Stimulated activated CD8-positive, alpha-beta memory T cell treated with anti-CD3 and anti-CD28 coated beads, Interleukin-15, amount 100 ng/mL, for 1 hour (primary cell): ENCODE measurements at places on chromosomes 4 and X.

- no peak for DNase-seq
Observed at GRCh38 chr4:84145176-84145575, 353.9 kb downstream of the NKX6-1 start.

- no peak for DNase-seq
Observed at GRCh38 chrX:25083661-25084060, 67.9 kb upstream of the ARX start.

DNA sequence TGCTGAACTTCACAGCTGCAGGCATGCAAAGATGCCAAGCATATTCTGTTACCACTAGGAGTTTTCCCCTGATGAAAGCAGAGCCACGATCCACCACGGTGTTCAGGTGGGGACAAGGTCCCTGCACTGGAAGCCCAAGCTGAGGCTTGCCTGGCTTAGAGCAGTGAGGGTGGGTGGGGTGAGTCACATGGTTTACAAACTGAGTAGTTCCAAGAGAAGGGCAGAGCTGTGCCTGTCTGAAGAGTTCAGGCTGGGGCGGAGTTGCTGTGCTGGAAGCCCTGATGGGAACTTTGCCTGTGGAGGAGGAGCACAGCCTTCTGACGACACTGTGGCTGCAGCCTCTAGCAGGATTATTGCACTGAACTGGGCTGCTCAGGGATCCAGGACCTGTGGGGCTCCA lies 45.5 kb downstream of the FAM9B start:
- DNase-seq = no peak

- DNase-seq = no peak
Observed at GRCh38 chr4:38692421-38692820, 28.4 kb downstream of the KLF3 start.

GRCh38 chr4:182494103-182494502 lies 250.9 kb downstream of the TENM3 start:
- DNase-seq = no peak

- no peak for DNase-seq
Observed at GRCh38 chrX:154072192-154072591, 25.3 kb downstream of the MECP2 start.

DNA sequence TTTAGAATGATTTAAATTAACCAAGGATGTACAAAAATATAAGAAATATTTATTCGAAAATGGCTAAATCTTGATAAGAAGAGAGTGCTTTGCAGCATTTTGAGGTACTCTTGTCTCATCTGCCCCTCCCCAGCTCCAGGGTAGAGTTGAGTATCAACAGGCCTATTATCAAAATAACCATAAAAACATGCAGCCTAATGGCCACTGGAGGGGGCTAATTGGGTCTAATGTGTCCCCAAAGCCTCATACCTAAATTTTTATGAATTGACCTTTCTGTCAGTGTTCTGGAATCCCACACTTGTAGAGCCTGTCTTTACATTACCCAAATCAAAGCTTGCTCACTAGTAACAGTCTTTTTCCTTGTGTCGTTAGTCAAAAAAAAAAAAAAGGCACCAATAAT lies 544.9 kb upstream of the CPXCR1 start:
- DNase-seq = no peak

GRCh38 chr4:15805583-15806517 lies 27.7 kb downstream of the CD38 start:
- DNase-seq = peak; percentile 4

DNA sequence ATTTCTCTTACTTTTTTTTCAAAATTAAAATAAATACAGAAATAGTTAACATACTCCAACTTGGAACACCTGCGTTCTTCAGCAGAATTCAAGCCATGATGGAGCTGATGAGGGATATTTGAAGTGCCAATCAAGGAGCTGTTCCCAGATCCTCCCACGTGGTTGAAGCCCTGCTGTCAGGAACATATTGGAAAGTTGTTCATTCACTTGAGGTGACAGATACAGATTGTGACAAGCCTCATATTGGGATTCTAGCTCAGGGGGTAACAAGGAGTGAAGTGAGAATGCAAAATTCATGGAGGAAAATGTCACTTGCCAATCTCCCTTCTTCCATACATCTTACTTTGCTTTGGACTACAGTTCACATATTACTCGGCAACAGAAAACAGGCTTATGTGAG lies 2670.8 kb downstream of the PCDH7 start:
- DNase-seq = no peak

DNA sequence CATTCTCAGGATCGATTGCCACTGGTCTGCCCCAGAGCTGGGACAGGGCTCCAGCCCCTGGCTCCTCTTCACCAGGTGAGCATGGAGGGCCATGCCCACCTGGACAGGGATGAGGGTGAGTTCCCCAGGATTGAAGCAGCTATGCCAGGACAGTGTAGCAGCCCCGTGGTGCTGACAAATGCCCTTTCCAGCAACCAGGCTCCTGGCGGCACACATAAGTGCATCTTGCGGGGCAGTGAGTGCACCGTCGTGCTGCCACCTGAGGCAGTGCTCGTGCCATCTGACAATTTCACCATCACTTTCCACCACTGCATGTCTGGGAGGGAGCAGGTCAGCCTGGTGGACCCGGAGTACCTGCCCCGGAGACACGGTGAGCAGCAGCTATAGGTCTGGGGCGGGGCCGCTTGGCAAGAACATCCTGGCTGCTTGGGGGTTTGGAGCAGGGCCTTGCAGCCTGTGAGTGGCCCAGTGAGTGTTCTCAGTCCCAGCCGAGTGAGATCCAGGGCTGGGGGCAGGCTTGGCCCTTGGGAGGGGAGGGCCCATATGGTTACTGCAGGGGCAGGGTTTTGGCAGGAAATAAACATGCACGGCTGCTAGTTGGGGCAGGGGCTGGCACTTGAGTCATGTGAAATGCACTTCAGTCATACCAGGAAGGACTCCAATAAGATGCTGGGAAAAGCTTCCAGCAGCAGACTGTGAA lies 6.1 kb downstream of the IL9R start:
- DNase-seq = no peak

- DNase-seq = peak; percentile 27
Observed at GRCh38 chrX:153460826-153461225, 9.6 kb downstream of the HAUS7 start.

GRCh38 chr4:156765277-156765676 lies 206.3 kb downstream of the PDGFC start:
- DNase-seq = no peak

DNA sequence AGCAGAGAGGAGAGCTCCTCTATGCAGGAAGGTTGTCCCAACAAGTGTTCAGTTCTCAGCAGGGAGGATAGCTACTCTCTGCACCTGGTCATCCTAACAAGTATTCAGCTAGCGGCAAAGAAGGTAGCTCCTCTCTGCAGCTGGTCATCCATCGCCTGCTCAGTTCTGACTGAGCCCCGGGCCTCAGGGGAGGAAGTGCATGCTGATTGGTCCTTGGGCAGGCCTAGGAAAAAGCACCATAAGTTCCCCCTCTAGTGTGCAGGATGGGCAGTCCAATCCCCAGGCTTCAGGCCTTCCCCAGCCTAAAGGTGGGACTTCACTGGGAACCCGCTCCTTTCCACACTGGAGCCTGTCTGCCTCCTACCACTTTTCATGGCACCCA lies 4.4 kb upstream of the FBXW7 start:
- DNase-seq = no peak

DNA sequence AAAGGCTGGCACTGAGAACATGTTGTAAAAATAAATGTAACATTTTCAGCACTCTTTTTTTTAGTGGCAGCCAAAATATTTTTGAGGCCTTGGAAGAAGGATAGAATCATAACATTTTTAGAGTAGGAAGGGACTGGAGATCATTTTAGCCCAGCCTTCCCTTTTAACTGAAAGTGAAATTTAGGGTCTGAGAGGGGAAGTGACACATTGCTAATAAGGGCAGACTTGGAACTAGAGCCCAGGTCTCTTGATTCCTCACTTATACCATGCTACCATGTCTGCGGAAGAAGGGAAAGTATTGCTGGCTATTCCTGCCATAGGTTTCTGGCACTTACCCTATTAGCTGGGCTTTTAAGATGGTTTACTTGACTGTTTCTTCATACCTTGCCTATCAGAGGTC lies 4.8 kb downstream of the WDR44 start:
- DNase-seq = no peak

DNA sequence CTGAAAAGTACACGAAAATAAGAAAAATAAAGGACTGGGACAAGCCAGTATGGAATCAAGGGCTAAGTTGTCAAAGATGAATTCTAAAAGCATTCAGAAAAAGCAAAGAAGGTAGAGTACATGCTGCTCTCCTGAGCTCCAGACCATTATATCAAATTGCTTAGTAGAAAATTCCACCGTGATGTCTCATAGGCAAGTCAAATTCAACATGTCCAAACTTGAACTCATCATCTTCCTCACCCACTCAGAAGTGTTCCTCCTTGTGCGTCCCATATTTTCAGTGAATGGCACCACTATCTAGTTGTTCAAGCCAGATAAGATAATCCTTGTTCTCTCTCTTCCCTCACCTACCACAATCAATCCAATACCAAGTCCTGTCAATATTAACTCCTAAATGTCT lies 37.5 kb upstream of the IL13RA2 start:
- DNase-seq = no peak

DNA sequence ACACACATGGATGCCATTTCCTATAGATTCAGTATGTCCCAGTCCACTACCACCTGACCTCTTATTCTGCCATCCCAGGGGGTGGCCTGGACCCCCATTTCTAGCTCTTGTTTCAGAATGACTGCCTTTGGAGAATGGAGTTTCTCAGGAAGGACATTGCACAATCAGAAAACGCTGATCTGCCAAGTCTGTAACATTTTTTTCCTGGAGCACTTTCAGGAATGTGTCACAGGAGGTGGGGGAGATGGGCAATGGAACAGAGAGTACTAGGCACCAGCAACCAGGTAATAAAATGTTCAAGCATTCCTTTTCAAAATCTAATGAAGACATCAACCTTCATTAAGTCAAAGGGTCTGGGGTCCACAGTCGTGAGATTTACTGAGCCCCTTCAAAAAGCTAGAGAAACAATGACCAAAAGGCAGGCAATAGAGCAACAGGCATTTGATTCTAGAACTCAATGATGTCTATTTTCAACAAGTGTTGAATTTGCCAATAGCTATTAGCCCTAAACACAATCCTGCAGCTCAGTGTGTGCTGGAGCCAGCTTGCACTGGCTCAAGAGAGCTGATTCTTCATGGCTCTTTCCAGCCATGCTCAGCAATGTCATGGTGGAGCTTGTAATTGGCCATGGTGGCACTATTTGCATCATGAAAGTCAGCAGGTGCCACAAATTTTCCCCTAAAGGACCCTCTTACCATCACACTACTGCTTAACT lies 87.1 kb downstream of the KDR start:
- DNase-seq = no peak

DNA sequence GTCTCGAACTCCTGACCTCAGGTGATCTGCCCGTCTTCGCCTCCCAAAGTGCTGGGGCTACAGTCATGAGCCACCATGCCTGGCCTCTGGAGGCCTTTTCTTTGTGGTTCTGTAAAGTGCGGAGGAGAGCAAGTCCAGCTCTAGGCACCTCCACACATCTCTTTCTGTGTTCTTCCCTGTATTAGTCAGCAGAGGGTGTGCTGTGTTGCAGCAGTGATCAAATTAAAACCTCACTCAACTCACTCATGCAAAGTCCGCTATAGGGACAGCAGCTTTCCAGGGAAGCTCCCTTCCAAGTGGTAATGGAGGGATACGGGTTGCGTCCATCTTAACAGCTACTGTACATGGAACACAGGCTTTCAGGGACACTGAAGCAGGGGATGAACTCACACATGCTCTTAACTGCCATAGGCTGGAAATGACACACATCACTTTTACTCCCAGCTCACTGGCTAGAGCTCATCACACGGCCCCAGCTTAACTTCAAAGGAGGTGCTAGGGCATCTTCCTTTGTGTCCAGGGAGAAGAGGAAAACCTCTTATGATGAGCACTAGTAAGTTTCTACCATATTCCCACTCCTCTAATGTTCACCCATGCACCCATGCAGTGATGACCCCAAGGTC lies 36.0 kb upstream of the CCNG2 start:
- no peak for DNase-seq

GRCh38 chrX:43224496-43224895 lies 431.6 kb upstream of the MAOA start:
- DNase-seq = no peak

DNA sequence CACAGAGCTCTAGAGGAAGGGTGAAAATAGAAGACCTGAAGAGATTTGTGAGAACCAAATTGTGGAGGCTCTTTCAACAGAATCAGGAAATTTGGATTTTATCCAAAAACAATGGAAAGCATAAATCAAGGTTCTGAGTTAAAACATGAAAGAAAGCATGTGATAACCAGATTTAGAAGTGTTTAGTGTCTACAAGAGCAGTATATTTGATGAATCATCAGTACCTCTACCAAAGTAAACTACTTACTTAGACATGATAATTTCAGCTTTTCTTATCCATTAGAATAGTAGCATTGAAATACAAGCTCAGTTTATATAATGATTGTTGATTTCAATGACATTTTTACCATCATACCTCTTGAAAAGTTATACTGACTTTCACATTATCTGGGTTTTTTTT lies 25.9 kb upstream of the INTU start:
- DNase-seq = no peak

GRCh38 chrX:352181-352580 lies 33.6 kb upstream of the GTPBP6 start:
- no peak for DNase-seq

- no peak for DNase-seq
Observed at GRCh38 chrX:103439161-103439560, 62.8 kb downstream of the BEX3 start.

DNA sequence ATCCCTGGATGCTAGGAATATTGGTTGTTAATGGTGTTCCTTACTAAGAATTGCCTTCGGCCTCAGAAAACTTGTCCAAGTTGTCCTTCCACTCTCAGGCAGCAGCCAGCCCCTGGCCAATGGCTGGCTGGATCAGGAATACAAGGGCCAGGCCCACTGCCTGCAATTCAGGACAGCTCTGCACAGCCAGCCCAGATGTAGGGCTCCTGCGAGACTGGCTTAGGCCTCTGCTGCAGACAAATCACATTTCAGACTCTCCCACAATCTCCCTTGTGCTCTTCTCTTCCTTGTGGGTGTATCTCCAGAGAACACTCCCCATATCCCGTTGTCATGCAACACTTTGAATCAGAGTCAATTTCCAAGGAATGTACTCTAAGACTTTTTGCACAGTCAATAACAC lies 747.6 kb upstream of the FTHL17 start:
- no peak for DNase-seq

DNA sequence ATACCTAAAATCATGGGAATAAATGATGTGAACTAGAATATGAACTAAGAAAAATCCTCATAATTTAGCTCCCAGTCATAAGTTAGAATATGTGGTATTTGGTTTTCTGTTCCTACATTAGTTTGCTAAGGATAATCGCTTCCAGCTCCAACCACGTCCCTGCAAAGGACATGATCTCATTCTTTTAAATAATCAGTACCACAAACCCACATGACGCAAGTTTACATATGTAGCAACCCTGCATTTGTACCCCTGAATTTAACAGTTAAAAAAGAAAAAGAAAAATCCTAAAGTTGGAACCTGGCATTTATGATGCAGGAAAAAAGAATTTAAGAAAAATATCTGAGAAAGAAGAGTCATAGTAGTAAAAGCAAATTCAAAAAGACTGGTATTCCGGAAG lies 13.3 kb downstream of the UBA6 start:
- no peak for DNase-seq
